ENCODE measurements at places on chromosomes 2 and 18. TPM values are rescaled to one million over a fixed set of nuclear protein-coding genes. Genes with fewer than 3 reads are reported as not detected.

DNA sequence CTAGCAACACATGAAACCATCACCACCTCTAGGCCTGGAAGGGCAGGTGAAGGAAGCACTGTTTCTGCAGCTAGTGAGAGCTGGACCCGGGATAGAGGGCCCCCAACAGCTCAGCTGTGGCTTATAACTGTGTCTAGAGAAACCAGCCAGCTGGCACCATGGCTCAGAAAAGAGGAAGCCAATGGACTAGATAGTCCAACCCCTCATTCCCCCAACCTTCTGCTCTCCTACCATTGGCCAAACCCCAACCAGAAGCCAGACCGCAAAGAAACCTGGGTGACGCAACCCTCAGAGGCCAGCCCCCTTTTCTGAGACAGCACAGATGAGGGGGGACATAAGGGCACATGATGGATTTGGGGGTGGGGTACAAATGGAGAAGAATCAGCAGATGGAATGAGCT is 24.3 kb downstream of the SMYD1 start:
- no peaks in the 10 kb centered on the region for H3K27me3 ChIP-seq
- no peak overlapping the region for H3K27ac ChIP-seq
- no peaks in the 10 kb centered on the region for H3K4me1 ChIP-seq

DNA sequence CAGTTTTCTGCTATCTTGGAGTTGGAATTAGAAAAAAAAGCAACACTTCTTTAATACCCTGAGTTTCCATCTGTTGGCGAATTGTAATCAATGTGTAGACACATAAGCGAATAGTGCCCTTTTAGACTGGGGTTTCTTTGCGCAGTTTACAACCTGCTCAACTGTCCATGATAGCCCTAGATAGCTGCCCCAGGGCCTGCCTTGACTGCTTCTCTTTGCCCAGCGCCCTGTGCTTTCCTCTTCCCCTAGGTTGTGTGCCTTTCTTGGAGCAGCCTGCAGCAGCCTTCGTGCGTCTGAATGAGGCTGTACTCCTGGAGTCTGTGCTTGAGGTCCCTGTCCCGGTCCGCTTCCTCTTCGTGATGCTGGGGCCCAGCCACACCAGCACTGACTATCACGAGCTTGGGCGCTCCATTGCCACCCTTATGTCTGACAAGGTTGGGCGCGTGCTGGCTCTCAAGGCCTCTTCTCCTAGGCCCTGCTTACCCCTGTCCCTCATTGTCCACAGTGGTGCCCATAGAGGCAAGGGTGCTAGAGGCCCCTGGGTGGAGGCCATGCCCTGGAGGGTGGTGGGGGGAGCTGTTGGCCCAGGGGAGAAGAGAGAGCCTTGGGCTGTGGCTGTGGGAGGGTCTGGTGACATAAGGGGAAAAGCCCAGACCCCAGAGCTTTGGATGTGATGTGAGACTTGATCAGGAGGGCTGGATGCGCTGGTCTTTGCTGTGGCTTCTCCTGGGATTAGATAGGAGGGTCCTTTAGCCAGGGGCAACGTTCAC is 6.9 kb downstream of the SLC4A3 start:
- no peak overlapping the region for H3K4me3 ChIP-seq
- DNase-seq = peak; percentile 11
- H3K4me1 ChIP-seq = no peaks in the 10 kb centered on the region
- no peaks in the 10 kb centered on the region for H3K36me3 ChIP-seq
- H3K27me3 ChIP-seq = no peaks in the 10 kb centered on the region
- no peak overlapping the region for H3K27ac ChIP-seq

- no peaks in the 10 kb centered on the region for H3K27me3 ChIP-seq
- H3K27ac ChIP-seq = no peak overlapping the region
- H3K4me1 ChIP-seq = no peaks in the 10 kb centered on the region
- H3K4me3 ChIP-seq = no peak overlapping the region
- peaks cover under 1% of the 10 kb centered on the region for H3K36me3 ChIP-seq
Measured at GRCh38 chr2:232142049-232142448, 180.5 kb downstream of the DIS3L2 start.

- no peak for DNase-seq
- no peak overlapping the region for H3K4me3 ChIP-seq
- H3K4me1 ChIP-seq = no peaks in the 10 kb centered on the region
- no peaks in the 10 kb centered on the region for H3K36me3 ChIP-seq
Measured at GRCh38 chr18:63150942-63151421, 168.6 kb downstream of the BCL2 start.

DNA sequence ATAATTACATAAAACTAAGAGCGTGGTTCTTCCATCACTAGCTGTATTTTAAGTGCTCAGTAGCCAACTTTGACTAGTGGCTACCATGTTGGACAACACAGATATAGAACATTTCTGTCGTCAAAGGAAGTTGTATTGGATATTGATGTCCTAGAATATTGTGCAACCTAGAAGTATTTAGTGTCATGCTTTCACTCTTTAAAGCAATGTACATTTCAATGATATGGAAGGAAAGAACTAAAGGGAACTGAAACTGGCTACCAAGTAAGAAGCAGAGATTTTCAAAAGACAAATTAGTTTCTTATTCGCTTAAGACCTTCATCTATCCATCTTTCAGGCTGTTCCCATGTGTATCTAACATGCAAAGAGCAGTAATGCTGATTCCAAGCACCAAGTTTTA is 85.4 kb upstream of the EML6 start:
- no peaks in the 10 kb centered on the region for H3K27me3 ChIP-seq
- H3K4me1 ChIP-seq = no peaks in the 10 kb centered on the region
- DNase-seq = no peak
- no peak overlapping the region for H3K27ac ChIP-seq

DNA sequence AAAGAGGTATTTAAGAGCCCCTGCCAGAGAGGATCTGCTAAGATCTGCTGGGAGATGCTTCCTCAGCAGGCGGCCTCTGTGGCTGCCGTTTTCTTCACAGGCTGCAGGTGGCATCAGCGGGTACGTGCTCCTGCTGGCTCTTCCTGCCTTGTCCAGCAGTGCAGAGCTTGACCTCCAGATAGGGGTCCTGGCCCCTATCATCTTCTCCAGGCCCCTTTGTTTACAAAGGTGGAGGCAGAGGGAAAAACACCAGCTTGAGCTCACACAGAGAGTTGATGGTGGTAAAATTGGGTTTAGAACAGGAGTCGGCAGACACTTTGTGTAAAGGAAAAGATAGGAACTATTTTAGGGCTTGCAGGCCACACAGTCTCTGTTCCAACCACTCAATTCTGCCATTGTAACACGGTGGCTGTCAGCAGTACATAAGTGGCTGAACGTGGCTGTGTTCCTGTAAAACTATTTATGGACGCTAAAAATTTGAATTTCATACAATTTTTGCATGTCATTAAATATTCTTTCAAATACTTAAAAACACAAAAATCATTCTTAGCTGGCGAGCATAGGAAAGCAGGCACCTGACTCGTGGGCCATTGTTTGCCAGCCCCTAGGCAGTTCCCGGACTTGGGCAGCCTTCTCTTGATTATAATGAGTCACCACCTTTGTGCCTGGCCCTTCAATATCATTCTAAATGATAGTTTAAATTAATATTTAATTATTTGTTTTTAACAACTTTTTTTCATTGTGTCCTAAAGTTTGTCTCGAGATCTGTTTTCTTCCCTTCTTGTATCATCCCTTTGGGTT is 98.2 kb upstream of the B3GNT7 start:
- H3K4me3 ChIP-seq = no peak overlapping the region
- H3K4me1 ChIP-seq = no peaks in the 10 kb centered on the region
- no peaks in the 10 kb centered on the region for H3K27me3 ChIP-seq
- H3K36me3 ChIP-seq = peaks cover 3% of the 10 kb centered on the region
- no peak overlapping the region for H3K27ac ChIP-seq
- peak; percentile 82 for DNase-seq

- H3K4me3 ChIP-seq = peak overlapping the region; percentile 94
- no peak for DNase-seq
- no peaks in the 10 kb centered on the region for H3K4me1 ChIP-seq
Measured at GRCh38 chr2:9844036-9844483, 786 bp downstream of the TAF1B start.

GRCh38 chr2:239814861-239815601 is 210.1 kb downstream of the NDUFA10 start:
- no peak overlapping the region for H3K4me3 ChIP-seq
- H3K27me3 ChIP-seq = no peaks in the 10 kb centered on the region
- no peaks in the 10 kb centered on the region for H3K36me3 ChIP-seq
- no peak overlapping the region for H3K27ac ChIP-seq
- no peaks in the 10 kb centered on the region for H3K4me1 ChIP-seq
- DNase-seq = no peak

GRCh38 chr2:119671752-119672151 is 7.2 kb upstream of the TMEM177 start:
- H3K4me1 ChIP-seq = peaks cover 8% of the 10 kb centered on the region
- no peaks in the 10 kb centered on the region for H3K27me3 ChIP-seq
- no peak for DNase-seq
- no peaks in the 10 kb centered on the region for H3K36me3 ChIP-seq
- H3K27ac ChIP-seq = no peak overlapping the region

DNA sequence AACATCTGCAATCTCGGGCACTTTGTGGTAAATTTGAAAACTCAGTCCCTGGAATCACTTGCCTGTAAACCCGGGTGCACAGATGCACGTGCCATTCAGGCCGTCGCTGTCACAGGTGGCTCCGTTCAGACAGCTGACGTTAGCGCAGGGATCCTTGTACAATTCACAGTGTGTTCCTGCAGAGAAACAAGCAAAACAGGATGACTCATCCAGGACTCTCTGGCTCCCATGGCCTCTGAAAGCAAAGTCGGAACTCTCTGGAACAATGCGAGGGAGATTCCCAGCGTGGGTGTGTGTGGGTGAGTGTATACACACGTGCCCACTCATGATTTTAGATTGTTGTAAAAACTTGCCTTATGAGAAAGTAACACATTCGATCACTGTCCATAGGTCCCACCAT is 136.1 kb upstream of the PID1 start:
- peaks cover 8% of the 10 kb centered on the region for H3K4me1 ChIP-seq
- H3K4me3 ChIP-seq = no peak overlapping the region

DNA sequence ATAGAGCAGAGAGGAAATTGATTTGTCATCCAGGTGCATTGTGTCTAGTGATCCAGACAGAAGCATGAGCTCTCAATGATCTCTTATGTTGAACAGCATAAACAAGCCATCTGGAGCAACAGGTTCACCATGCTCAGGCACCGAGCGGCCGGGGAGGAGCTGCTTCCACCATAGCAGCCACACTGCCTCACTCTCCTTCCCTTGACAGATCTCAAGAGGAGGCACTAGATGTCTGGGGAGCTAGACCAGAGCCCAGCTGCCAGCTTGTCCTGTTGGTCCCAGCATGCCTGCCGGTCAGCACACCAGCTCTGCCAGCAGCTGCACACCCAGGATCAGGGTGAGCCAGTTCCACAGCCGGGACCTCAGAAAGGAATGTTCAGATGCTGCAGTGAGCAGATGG is 17.5 kb upstream of the LONRF2 start:
- no peak overlapping the region for H3K27ac ChIP-seq
- no peaks in the 10 kb centered on the region for H3K4me1 ChIP-seq
- H3K36me3 ChIP-seq = peaks cover 13% of the 10 kb centered on the region
- DNase-seq = no peak
- H3K27me3 ChIP-seq = no peaks in the 10 kb centered on the region

- no peaks in the 10 kb centered on the region for H3K27me3 ChIP-seq
- H3K4me1 ChIP-seq = no peaks in the 10 kb centered on the region
- H3K27ac ChIP-seq = no peak overlapping the region
- H3K36me3 ChIP-seq = no peaks in the 10 kb centered on the region
- no peak overlapping the region for H3K4me3 ChIP-seq
Measured at GRCh38 chr2:35932276-35932963, 423.2 kb upstream of the CRIM1 start.

GRCh38 chr18:36672437-36673344 is 156.1 kb downstream of the TPGS2 start:
- no peak overlapping the region for H3K4me3 ChIP-seq
- no peak for DNase-seq
- no peak overlapping the region for H3K27ac ChIP-seq
- H3K36me3 ChIP-seq = peaks cover 22% of the 10 kb centered on the region

- DNase-seq = no peak
- no peak overlapping the region for H3K27ac ChIP-seq
- no peaks in the 10 kb centered on the region for H3K27me3 ChIP-seq
- H3K36me3 ChIP-seq = no peaks in the 10 kb centered on the region
Measured at GRCh38 chr2:45132551-45132950, 123.3 kb upstream of the SIX2 start.

GRCh38 chr2:20210462-20210861 is 14.5 kb downstream of the SDC1 start:
- H3K4me1 ChIP-seq = no peaks in the 10 kb centered on the region
- H3K27ac ChIP-seq = no peak overlapping the region

GRCh38 chr2:46351750-46352138 is 54.5 kb downstream of the EPAS1 start:
- no peaks in the 10 kb centered on the region for H3K36me3 ChIP-seq
- no peak for DNase-seq
- no peak overlapping the region for H3K27ac ChIP-seq
- no peak overlapping the region for H3K4me3 ChIP-seq
- H3K4me1 ChIP-seq = no peaks in the 10 kb centered on the region

DNA sequence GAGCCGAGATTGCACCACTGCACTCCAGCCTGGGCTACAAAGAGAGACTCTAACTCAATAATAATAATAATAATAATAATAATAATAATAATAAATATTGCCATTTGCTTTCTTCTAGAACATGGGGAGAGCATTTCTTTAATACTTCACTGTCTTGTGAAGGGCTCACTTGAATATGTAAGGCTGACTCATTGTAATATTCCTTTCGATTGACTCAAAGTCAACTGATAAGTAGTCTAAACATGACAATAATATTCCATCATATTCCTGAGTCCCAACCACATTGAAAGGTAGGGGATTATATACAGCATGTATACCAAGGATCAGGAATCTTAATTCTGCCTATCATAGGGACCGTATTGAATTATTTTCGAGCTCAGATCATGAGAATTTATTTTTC is 949.2 kb downstream of the DSC3 start:
- no peaks in the 10 kb centered on the region for H3K36me3 ChIP-seq
- no peaks in the 10 kb centered on the region for H3K27me3 ChIP-seq
- H3K27ac ChIP-seq = no peak overlapping the region

DNA sequence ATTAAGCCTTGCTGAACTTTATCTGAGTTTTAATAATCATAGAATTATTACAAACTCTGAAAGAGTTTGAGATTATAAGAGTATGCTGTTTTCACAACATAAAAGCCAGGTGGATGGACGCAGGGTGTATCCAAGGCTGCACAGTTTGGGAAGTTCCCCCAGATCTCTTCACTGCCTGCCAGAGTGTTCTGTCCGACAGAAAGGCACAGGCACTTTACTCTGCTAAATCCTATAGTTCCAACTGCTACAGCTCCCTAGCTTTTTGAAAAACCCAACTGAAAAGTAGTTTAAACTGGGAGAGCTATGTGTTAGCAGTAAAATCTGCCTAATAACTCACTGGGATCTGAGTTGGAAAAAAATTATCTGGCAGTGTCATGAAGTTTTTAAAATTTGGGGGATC is 38.0 kb downstream of the MFSD6 start:
- no peak overlapping the region for H3K27ac ChIP-seq
- H3K27me3 ChIP-seq = no peaks in the 10 kb centered on the region
- no peaks in the 10 kb centered on the region for H3K36me3 ChIP-seq
- no peaks in the 10 kb centered on the region for H3K4me1 ChIP-seq
- no peak for DNase-seq

Gene TMEM169
- total RNA-seq = 1.0 TPM

Gene GREB1
- total RNA-seq = 15.3 TPM

Gene SERPINB12
- not detected for total RNA-seq

Gene RAB6C
- not detected for total RNA-seq

Gene PAIP2B
- 16.8 TPM for total RNA-seq

Gene GKN2
- not detected for total RNA-seq

Gene EVX2
- total RNA-seq = not detected

Gene IL36RN
- total RNA-seq = not detected
